ENCODE measurements at places on chromosomes 3 and 15.

- no peak for DNase-seq
Measured at GRCh38 chr3:71011565-71012287, 571.8 kb downstream of the FOXP1 start.

DNA sequence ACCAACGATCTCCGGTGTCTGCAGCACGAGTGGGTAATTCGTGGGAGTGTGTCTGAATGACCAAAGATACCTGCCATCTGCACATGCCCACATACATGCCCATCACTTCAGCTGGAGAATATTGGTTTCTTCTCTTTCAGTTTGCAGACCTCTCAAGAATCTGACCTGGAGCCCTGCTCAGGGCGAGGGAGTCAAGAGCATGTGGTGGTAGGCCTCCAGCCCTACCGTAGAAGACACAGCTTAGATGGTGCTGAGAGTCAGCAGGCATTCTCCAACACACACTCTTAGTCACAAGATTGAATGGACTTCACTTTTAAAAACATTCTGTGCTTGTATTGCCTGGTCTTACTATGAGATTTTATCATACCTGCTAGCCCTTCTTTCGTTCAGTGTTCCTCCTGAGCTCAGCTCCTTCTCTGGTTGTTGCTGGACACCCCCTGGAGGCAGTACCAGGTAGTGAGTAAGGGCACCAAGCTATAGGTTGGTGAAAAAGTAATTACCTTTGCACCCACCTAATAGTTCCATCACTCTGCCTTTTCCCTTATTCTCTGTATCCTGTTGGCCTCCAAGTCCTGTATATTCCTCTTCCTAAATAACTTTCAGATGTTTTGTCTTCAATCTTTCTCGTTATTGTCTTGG, 252.0 kb downstream of the CACNA2D3 start:
- DNase-seq, result no peak

GRCh38 chr15:91380114-91380513, 280.1 kb downstream of the SV2B start:
- DNase-seq, result no peak

- DNase-seq, result peak; percentile 48
Measured at GRCh38 chr3:173065543-173065981, 75.5 kb downstream of the SPATA16 start.

DNA sequence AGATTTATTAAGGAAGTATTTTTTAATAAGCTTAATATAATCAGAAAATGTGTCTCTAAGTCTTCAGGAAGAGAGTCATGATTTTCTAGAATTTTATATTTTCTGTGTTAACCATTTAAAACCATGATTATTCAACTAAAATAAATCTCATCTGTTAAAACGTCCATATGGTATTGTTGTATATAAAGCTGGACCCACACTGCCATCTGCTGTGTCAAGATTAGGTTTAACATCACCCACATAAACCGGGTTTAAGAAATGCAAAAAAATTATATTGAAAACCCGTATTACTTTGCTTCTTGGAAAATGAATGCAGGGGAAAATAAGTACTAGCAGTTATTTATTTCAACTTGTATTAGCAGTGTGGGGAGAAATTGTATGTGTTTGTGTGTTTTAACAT, 9.5 kb upstream of the CCDC66 start:
- peak; percentile 11 for DNase-seq

Data from astrocyte of the hippocampus (primary cell).